ENCODE measurements at places on chromosomes 3 and 15.

GRCh38 chr15:80026310-80026709 is 33.2 kb upstream of the ZFAND6 start:
- DNase-seq: no peak

DNA sequence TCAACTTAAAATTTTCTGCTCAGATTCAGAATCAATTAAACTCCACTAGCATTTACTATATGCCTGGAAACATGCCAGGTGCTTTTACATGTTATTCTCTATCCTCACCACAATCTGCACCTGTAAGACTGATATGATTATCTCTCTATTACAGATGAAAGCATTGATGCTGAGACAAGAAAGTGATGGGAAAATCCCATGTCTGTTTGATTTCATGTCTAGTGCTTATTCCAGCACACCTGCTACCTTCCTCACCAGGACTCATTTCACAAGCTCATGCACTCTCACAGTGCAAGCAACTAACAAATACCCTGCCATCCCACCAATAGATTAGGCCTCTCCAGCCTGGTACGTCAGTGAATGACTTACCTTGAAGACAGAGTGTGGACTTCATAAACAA is 25.0 kb upstream of the BCL6 start:
- DNase-seq: peak; percentile 83

DNA sequence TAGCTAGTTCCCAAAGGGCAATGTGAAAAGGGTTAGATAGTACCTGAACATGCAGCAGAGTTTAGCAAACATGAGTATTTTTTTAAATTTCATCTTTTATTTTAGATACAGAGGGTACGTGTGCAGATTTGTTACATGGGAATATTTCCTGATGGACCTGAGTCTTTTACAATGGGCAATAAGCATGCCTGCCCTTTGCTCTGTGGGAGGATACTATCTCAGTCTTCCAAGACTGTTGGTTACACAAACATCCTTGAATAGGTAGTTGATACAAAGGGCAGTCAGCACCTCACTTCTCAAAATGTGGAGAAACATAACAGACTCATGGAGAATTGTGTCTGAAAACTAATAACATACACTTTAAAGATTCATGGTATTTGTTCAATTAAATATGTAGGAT is 103.3 kb downstream of the GOLIM4 start:
- no peak for DNase-seq

GRCh38 chr15:41024885-41025284 is 71.6 kb downstream of the CHAC1 start:
- DNase-seq: no peak

DNA sequence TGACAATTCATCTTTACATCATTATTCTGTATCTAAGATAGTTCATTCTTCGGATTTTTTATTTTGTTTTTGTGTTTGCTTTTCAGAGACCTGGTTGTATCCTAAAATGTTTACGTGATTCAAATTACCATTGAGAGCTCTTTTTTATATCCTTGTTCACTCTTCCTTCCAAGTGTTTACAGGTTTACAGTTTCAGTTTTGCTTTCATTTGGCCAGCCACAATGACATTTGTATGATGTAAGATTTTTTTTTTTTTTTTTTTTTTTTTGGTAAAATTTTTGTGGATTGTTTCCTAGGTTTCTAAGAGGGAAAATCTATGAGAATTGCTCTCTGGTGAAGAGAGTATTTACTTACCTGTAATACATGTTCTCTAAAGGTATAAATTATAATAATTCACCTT is 55.0 kb downstream of the SETD5 start:
- no peak for DNase-seq

DNA sequence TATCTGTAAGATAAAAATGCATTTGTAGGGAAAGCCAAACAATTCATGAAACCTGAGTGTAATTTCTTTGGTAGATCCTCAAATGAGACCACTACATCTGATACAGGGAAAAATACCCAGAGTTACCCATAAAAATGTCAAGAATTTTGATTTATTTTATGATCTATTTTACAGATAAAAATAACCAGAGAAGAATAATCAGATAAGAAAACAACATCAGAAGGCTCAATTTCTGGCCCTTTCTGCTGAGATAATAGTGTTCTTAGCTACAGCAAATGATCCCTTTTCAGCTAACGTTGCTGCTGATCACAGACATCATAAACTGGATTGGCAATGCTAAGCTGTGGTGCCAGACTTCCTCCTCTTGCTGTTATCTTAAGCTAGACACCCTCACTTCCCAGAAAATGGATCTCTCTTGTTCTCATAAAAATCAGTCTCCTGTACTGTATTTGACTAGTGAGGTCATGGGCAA is 21.3 kb upstream of the TMEM108 start:
- no peak for DNase-seq

GRCh38 chr3:194971009-194971408 is 285.3 kb downstream of the FAM43A start:
- no peak for DNase-seq

DNA sequence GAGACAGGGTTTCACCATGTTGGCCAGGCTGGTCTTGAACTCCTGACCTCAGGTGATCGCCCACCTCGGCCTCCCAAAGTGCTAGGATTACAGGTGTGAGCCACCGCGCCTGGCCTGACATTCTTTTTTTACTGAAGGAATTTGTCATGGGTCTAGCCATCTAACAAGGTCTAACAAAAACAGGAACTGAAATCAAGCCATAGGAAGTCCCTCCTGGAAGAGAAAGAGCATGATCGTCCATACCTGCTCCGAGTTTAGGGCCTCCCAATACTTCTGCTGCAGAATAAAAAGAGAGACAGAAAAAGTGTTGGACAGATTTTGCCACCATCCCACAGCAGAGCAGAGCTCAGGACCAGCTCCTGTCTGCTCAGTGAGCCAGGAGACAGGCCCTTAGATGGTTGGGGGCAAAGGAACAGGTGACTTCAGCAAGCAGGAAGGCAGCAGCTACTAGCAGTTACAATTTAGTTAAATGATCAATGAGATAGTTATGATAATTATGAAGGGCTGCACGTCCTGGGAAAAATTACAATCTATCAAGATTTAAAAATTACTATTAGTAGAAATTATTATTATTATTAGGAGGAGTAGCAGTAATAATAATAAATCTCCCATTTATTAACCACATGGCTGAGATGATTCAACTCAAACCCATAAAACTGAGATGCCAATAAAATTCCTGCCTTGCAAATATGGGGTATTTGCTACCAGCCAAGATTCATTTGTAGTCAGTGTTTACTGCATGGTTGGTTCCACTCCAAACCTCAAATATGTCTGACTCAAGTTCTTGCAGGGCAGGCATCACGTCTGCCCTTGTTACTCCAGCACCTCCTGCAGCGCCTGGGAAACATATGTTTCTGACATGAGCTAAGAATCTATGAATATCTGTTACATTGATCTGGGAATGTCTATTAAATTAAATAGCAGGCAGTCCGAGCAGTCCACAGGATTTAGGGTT is 40.1 kb downstream of the TMEM44 start:
- DNase-seq: no peak

DNA sequence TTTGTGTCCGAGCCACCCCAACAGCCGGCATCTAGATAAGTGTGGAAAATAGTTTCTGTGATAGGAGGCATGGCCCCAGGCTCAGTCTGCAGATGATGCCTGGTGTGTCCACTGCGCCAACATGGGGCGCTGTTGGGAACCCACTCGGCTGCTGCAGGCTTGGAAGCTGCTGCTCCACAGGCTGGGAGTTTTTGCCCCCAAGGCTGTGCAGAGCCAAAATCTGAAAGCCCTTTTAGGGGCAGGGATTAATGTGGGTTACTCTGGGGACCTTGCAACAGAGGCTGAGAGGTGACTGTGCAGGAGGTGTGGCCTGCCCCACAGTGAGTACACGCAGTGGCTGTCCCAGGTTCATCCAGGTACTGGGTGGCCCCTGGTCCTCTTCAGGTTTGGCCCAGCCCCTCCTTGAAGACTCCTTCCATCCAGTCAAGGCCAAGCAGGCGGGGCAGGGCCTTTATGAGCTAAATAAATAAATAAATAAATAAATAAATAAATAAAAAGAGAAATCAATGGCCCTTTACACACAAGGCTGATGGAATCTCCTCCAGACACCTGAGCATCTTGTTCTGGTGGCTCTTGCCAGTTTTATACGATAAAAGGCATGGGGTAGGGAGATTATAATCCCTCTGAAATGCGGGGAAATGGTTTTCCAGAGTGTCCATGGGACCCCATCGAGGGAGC is 73.8 kb downstream of the AAGAB start:
- DNase-seq: no peak

DNA sequence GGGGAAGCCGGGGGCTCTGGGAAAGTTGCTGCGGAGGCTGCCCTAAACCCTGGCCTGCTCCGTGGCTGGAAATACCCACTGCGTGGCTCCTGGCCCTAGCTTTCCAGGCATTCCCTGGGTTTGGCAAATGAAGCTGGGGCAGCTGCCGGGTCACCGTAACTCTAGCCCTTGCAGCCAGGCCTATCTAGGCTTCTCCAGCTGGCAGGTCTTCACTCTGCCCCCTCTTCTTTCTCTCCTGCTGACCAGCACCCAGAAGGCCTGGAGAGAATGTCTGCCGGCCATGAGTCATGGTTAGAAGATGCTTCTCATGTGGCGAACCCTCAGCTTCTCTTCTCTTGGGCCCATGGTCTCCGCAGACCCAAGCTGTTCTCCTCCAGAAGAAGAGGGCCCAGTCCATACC is 5.6 kb upstream of the DLL4 start:
- no peak for DNase-seq

- no peak for DNase-seq
Measured at GRCh38 chr3:196519718-196520082, 4.6 kb upstream of the SMCO1 start.

GRCh38 chr3:7166460-7166859 is 305.5 kb downstream of the GRM7 start:
- DNase-seq: no peak

DNA sequence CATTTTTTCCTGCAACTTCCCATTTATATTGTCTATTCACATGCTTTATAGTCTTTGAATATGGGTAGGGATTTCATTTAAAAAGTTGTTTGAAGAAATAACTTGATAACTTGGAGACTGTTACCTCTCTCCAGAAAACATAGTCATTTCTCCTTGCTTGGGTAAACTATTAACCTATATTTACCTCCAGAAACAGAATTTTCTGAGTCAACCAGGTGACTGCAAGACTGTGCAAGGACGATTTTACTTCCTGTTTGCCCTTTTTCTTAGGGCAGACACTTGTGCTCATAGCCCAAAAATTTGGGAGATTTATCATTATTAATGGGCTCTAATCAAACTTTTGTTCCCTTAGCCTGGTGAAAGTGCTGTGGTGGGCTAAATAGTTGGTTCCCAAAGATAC is 14.3 kb upstream of the MOBP start:
- no peak for DNase-seq

DNA sequence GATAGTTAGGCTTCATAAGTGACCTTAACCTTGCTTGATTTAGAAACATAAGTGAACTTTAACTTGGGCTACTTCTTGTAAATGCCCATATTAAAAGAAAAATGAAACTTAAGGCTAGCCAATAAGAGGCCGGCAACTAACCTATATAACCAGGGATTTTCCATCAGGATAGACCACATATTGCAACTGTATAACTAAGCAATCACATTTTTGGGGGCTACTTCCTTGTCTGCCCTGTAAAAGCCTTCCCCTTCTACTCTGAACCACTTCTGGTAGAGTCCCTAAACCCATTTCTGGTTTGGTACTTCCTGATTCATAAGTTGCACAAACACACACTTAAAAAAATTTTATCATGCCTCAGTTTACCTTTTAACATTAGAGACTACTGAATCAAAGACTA is 150.9 kb upstream of the UBE2E2 start:
- no peak for DNase-seq

- DNase-seq: no peak
Measured at GRCh38 chr3:96478496-96478895, 335.9 kb upstream of the EPHA6 start.

DNA sequence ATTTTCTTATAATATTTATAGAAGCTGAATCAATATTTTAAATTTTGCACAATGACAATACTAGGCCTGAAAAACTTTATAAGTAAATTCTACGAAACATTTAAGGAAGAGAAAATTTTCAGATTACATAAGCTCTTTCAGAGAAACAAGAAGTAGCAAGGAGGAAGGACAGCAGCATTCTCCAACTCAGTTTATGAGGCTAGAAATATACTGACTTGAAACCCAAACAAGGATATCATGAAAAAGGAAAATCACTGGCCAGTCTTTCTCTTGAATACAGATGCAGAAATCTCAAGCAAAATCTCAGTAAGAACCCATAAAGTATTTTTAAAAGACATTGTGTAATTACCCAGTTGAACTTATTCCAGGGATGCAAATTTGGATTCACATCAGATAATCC is 121.3 kb downstream of the STAC start:
- no peak for DNase-seq

DNA sequence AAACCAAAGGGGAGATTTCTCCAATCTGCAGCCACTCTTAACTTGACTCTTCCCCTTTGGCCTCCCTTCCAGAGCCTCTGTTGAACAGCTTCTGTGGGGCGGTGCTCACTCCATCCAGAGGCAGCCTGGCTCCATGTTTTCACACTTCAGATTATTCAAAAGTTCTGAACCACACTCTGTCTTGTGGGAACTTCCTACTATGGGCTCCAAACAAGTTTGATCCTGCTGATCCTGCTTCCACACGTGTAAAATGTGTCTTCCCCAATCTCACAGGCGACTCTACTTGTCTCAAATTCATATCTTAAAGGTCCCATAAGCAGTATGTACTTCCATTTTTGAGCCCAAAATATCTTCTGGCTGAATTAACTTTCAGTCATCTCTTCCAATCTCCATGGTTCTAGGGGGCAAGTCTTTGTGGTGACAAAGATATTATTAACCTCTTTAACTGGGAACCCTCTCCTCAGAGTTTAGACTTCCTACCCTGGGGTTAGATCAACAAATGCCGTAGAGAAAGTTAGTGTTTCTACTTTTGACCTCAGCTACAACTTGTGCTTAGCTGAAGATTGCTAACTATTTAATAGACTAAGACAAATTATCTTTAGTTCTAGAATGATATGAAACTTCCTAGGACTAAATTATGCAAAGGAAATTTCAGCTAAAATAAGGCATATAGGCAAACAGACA is 176.3 kb upstream of the BCL6 start:
- no peak for DNase-seq

DNA sequence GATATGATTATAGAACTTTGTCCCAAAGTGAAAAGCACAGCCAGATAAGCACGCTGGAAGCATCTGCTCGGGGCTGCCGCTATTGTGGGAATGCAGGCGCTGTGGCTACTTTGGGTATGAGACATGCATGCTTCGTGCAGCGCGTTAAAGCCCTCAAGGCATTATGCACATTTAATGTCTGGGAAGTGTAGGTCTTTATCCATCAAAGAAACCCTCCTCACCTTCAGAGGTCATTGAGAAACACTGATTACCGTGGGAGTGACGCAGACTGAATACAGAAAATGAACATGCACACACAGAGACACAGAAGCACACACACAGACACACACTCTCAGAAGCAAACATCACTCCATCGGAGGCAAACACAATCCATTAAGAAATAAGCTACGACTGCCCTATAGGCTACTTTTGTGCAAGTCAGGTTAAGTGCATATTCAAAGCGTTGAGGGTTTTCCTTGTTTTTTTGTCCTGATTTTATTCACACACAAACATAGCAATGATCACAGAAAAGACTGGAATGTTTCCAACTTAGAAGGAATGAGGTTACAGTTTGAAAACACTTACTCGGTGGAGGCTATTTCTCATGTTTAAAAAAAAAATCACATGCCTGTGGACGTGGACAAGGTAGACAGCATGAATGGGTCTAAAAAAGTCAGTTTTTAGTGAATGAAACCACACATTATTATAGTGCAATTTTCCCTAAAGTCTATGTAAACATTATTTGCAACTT is 68.5 kb downstream of the PLCH1 start:
- no peak for DNase-seq

- DNase-seq: no peak
Measured at GRCh38 chr15:67161412-67161811, 93.0 kb downstream of the AAGAB start.

- DNase-seq: no peak
Measured at GRCh38 chr3:134487406-134487805, 1.5 kb downstream of the CEP63 start.

Data from Jurkat, Clone E6-1 (cell line).